ENCODE measurements at places on chromosomes 5 and 9.

GRCh38 chr5:60410427-60410826, 289.5 kb downstream of the DEPDC1B start:
- no peak for DNase-seq

- no peak for DNase-seq
Measured at GRCh38 chr5:111472579-111472978, 39.8 kb downstream of the STARD4 start.

GRCh38 chr9:136423432-136424146, 13.1 kb downstream of the PMPCA start:
- no peak for DNase-seq

DNA sequence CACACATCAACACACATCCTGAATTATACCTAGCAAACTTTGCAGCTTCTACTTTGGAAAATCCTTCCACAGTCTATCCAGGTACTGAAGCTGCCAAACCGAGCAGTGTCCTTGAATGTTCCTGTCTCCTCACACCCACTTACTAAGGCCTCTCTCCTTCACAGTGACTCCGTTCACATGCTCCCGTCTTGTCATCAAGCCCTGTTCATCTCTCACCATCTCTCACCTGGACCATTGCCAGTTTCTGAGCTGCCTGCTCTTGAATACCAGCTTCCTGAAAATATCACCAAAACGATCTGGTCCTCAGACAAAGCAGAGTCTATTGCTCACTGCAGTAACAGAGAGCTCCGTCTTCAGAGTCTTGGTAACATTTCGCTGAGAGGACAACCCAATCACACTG, 57.4 kb downstream of the GCNT1 start:
- DNase-seq, result no peak

DNA sequence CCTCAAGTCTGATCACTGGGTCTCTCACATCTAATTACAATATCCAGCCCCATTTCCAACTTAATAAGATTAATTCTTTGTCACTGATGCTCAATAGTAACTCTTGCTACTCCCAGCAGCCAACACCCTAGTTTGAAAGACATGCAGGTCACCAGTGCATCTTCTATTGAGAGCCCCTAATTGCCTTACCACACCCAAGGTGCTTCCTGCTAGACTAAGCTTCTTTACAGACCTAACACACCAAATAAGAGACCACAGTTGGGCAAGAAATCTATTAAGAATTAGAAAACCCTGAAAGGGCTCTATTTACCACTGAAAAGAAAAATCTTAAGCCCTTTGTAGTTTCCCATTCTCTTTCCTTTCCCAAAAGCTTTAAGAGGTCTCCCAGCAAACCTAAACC, 26.5 kb downstream of the ELAVL2 start:
- no peak for DNase-seq

GRCh38 chr5:96256795-96257470, 176.1 kb downstream of the PCSK1 start:
- no peak for DNase-seq

- no peak for DNase-seq
Measured at GRCh38 chr9:33988219-33988890, 60.3 kb downstream of the UBAP2 start.

DNA sequence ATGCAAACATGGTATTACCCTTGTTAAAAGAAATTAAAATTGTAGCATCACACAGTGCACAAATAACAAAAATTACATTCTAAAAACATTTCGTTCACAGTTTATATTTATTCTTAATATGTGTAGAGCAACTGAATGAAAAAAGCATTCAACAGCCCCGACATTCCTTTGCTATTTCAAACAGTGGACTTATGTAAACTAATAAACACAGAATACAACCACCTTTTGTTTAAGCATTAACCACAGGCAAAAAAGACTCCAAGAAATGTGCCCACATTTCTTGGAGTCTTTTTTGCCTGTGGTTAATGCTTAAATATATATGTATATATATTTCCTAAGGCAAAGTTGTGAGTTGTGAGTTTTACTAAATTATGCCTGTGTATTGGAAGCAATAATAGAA, 532.5 kb upstream of the DAP start:
- no peak for DNase-seq

GRCh38 chr5:77999399-77999798, 223.3 kb upstream of the TBCA start:
- DNase-seq, result no peak

Data from H9 (cell line).